ENCODE measurements at places on chromosomes 3 and 15. TPM values are rescaled to one million over a fixed set of nuclear protein-coding genes. Genes with fewer than 3 reads are reported as not detected.

DNA sequence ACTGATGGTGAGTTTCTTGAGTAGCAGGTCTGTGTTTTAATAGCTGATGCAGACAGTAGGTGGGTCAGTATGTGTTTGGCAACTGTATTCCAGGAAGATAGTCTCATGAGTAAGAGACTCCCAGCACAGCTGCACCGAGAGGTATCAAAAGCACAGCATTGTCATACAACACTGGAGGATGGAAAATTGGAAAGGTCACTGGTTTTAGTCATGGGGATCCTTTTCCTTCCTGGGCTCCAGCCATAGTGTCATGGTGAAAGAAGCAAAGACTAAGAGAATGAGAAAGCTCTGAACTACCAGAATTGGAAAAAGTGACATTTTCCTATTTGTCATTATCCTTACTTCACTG, 61.5 kb downstream of the P3H2 start:
- no peak for DNase-seq

DNA sequence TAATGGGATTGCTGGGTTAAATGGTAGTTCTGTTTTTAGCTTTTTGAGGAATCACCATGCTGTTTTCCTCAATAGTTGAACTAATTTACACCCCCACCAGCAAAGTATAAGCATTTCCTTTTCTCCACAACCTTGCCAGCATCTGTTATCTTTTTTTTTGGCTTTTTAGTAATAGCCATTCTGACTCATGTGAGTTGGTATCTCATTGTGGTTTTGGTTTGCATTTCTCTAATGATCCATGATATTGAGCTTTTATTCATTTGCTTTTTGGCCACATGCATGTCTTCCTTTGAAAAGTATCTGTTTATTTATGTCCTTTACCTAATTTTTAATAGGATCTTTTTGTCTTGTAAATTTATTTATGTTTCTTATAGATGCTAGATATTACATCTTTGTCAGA, 288.2 kb downstream of the EPHA6 start:
- no peak for DNase-seq

DNA sequence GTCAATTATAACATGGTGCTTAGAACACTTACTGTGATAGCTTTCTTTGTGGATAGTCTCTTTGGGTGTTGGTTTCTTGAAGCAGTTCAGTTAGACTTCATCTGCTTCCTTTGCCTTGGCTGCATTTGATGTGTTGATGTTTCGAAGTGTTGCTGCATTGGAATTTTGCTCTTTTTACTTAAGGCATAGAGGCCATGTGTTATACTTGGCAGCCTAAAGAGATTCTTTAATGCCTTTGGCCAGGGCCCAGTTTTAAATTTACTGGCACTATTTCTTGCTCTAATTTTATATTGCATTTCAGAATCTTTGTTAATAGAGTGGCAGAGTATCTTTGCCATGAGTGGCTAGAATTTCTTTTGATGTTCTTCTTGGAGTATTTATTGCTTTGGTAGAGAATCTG, 21.2 kb downstream of the NR1D2 start:
- no peak for DNase-seq

- no peak for DNase-seq
Observed at GRCh38 chr3:107077391-107077790, 299.8 kb upstream of the CCDC54 start.

DNA sequence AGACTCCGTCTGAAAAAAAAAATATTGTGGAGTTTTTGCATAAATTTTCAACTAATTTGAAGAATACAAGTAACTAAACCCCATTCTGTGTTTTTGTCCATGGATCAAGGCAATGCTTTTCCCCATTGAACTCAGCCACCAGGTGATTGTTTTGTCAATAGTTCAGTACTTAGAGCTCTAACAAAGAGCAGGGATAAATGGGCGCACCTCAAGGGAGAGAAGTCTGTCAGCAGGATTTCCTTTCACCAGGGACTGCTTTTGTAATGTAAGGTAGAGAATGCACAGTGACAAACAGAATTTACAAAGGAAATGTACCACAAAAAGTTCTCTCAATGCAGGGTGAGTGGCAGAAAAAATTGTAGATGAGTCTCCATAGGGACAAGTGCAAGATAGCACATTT, 10.8 kb upstream of the ATP13A5 start:
- no peak for DNase-seq

- no peak for DNase-seq
Observed at GRCh38 chr3:103513003-103513402, 1078.2 kb downstream of the ZPLD1 start.

DNA sequence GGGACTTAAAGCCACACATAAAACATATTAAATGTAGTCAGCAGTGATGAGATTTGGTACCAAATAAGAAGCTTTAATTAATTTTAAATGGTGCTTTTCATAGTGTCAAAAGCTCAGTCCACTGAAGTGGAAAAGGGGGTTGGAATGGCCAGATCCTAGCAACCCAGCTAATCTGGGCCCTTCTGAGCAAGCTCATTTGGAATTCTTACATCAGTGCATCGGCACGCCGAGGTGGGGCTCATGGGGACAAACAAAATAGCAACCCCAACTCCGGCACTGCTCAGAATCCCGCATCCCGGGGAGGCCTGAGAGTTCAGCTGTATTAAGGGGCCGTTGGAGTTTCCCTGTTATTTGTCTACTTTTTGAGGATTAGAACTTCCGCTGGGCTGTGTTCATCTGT, 526.4 kb downstream of the SOX2 start:
- DNase-seq: no peak

- peak; percentile 88 for DNase-seq
Observed at GRCh38 chr3:27681249-27681748, 40.8 kb downstream of the EOMES start.

- DNase-seq: no peak
Observed at GRCh38 chr3:45890405-45890804, 4.1 kb downstream of the CCR9 start.

DNA sequence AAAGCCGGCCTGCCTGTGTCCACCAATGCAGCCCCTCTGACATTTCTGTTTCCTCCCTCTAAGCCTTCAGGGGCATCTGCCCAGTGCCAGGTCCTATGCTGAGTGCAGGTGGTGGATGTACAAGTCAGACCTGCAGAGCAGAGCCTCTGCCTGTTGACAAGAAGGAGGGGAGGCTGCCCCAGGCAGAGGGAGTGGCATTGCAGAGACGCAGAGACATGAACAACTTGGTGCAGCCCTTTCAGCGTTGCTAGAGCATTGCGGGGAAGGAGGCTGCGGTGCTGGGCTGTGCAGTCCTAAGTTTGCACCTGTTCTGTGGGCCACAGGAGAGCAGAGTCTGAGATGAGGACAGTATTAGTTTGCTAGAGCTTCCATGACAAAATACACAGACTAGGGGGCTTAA, 65.2 kb downstream of the LSM3 start:
- no peak for DNase-seq

DNA sequence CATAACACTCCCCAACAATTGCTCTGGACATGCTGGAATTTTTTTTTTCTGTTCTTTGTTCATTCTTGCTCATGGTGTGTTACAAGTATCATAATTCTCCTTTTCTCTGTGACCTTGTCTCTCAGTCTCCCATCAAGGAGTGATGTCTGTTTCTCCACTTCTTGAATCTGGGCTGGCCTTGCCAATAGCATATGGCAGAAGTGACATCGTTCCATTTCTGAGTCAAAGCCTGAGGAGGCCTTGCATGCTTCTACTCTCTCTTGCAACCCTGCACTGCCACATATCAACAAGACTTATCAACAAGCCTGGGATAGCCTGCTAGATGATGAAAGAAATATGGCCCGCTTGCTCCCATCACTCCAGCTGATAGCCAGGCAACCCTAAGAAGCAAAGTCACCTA, 8.9 kb upstream of the ADPGK start:
- no peak for DNase-seq

GRCh38 chr15:51133140-51133765, 38.5 kb upstream of the TNFAIP8L3 start:
- DNase-seq: no peak

DNA sequence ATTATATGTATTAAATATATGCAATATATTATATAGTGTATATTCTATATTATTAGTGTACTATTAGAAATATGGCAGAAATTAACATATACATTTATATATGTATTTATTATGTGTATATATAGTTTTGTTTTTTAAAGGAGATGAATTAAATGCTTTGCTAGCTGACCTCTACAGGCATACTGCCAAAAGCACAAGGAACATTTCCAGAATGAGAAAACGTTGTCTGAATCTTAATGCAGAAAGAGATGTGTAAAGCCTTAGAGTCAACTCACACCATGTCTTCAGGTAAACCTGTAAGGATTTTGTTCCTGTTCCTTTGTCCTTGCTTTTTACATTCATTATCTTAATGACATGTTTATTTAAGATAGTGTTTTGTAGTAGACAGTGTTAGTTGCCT, 111.9 kb downstream of the ST8SIA2 start:
- no peak for DNase-seq

GRCh38 chr3:151478335-151478697, 17.5 kb upstream of the IGSF10 start:
- DNase-seq: no peak

DNA sequence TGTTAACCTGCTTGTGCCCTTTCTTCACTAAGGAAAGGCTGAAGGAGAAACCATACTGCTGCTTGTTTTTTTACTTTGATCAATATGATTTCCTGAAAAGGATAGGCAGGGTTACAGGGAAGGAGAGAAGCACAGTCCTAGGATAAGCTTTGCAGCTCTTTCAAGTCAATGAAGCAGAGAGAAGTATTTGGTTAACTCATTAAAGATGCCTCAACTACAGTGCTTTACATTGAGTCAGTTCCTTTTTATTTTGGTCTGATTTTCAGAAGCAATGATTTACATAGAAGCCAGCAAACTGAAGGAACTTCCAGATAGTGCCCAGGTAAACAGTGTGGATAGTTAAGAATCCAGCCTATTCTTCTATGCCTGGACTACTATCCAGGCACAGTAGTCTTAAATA, 64.8 kb downstream of the ARIH1 start:
- DNase-seq: no peak

DNA sequence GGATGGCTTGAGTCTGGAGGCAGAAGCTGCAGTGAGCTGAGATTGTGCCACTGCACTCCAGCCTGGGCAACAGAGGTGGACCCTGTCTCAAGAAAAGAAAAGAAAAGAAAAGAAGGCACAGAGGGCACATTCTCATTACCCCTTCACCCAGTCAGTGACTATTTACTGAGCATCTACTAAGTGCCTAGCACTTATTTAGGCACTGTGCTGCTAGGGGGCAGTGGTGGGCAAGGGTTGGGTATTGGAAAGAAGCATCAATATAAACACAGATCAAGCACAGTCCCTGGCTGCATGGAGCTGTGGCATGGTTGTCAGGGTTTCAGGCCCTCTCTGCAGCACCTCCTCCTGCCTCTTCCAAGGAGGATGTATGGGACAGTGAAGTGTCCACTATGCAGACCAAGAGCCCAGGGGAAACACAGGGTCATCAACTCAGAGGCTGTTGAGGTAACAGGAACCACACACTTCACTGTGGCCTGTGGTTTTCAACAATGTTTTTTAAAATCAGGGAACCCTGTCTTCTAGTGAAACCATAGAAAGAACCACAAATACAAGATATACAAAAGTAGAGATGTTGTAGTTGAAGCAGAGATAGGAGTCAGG, 138.5 kb downstream of the RAB11A start:
- no peak for DNase-seq

- DNase-seq: no peak
Observed at GRCh38 chr3:18747383-18747782, 322.2 kb upstream of the SATB1 start.

DNA sequence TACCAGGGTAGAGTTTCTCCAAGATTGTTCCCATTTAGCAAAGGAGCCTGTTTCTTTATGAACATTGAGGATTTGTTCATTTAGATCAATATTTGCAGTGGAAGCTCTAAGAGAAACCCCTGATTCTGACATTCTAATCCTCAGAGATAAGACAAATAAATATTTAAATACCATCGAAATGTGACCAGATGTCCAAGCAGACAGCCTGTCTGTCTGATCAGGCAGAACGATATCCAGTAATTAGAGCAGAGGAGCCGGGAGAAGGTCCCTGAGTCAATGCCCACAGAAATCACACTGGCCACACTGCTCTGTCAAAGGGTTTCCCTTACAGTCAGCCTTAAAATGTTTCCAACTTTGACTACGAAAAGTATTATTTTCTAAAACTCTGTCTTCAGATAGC, 15.7 kb upstream of the ARPIN start:
- DNase-seq: no peak

DNA sequence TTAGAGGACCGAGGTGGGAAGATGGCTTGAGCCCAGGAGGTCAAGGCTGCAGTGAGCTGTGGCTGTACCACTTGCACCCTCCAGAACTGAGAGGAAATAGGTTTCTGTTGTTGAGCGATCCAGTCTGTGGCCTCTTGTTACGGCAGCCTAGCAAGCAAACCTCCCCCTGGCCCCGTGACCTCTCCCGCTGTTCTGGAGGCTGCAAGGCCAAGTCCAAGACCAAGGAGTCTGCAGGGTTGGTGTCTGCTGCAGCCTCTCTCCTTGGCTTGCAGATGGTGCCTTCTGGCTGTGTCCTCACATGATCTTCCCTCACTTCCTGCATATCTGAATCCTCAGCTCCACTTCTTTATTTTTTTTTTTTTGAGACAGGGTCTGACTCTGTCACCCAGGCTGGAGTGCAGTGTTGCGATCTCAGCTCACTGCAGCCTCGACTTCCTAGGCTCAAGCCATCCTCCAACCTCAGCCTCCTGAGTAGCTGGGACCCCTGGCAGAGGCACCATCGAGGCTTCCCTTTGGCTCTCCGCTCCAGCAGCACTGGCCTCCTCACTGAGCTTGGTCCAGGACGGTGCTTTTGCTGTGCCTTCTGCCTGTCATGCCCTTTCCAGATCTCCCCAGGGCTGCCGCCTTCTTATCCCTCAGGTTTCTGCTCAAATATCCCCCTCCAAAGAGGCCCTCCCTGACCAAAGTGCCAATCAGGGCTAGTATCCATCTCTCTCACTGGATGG, 18.0 kb upstream of the PLXND1 start:
- DNase-seq: no peak

GRCh38 chr3:129829640-129830039, 63.9 kb downstream of the TMCC1 start:
- peak; percentile 87 for DNase-seq

- peak; percentile 40 for DNase-seq
Observed at GRCh38 chr3:141412087-141412935, 44.0 kb downstream of the ZBTB38 start.

DNA sequence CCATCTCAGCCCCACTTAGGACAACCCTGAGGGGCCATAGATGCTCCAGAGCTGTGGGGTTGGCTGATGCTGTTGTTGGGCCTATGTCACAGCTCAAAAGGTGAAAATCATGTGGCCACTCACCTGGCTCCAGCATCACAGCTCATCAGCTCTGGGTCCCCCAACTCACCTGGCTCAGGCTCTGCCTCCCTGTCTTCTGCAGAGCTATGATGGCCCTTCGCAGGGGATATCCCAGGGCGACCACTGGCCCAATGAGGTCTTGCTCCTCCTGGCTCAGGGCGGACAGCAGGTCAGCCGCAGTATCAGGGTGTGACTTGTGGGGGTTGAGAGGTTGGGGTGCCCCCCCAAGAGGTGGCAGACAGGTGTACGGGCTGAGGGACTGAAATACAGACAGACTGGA, 15.7 kb downstream of the UBAP1L start:
- no peak for DNase-seq

The NPAP1 gene
- total RNA-seq: under 0.01 TPM

The CLDN1 gene
- not detected for total RNA-seq

The TASOR gene
- total RNA-seq: 28.5 TPM

The PPP1R14D gene
- total RNA-seq: not detected

The KCNAB1 gene
- not detected for total RNA-seq

The OIP5 gene
- total RNA-seq: 5.7 TPM

The SLC25A20 gene
- 25.6 TPM for total RNA-seq

The MYL3 gene
- not detected for total RNA-seq

The SEMA3B gene
- total RNA-seq: 0.54 TPM

The GABRB3 gene
- 0.54 TPM for total RNA-seq

The CHRNA7 gene
- total RNA-seq: 2.7 TPM
